Right lung (tissue), 10 donors: ENCODE measurements at places on chromosomes 3 and 15. TPM values are rescaled to one million over a fixed set of nuclear protein-coding genes. Genes with fewer than 3 reads are reported as not detected.

GRCh38 chr15:85837011-85837433 is 42.3 kb upstream of the KLHL25 start:
- no peak for DNase-seq

The GOLGA8K gene
- polyA plus RNA-seq = 3.5 TPM

GRCh38 chr3:170128259-170128976 is 53.1 kb downstream of the PHC3 start:
- DNase-seq = no peak

DNA sequence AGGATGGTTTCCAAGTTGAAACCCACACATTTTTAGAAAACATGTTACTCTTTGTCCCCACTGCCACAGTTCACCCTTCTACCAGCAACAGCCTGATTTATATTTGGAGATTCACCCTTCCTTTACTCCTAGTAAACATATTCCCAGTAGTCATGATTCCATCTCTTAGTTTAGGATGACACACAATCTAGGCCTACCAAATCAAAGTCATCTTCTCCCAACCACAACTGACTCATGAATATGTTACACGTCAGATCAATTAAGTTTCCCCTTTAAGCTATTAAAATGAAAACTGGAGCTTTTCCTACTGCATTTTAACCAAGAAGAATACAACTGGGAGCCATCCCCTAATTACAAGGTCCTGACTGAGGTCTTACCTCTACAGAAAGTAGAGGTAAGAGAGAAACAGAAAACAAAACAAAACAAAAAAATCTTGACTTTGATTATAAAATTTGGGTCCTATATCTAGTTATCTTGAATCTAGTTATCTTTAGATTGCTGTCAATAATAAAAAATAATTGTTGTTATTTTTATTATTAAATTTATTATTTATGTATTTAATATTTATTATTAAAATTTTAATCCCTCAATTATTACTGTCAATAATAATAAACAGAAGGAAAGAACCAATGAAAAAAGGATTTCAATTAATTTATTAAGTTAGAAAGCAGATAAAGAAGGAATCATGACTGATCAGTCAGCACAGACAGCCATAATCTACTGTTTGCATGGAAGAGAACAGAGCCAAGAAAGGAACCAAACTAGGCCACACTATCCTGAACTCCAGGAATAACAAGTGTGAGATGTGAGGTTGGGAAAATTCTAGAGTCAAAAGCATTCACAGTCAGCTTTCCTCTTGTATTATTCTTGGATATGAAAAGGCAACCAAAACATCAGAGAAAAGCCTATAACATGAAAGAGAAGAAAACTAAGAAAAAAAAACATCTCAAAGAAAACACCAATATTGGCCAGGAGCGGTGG is 12.5 kb downstream of the DPH6 start:
- no peak for DNase-seq

The CHRNA7 gene
- 23.1 TPM for polyA plus RNA-seq

GRCh38 chr3:127473244-127474024 is 117.1 kb downstream of the TPRA1 start:
- no peak for DNase-seq

GRCh38 chr3:107929088-107929487 is 161.7 kb downstream of the CD47 start:
- no peak for DNase-seq

DNA sequence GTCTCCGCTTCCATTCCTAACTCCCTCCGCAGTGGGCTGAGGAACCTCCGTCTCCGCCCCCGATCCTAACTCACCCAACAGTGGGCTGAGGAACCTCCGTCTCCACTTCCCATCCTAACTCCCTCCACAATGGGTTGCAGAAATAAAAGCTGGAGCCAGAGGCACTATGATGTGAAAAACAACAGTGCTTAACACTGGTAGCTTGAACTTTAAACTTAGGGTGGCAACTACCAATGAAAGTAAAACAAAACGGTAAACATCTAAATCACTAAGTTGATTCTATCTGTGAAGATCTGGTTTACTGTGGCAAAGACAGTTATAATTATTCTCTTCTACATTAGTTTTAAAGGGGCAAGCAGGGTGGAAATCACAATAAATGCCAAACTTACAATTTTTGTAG is 25.9 kb upstream of the GP5 start:
- DNase-seq = no peak

The FMN1 gene
- 6.8 TPM for polyA plus RNA-seq

DNA sequence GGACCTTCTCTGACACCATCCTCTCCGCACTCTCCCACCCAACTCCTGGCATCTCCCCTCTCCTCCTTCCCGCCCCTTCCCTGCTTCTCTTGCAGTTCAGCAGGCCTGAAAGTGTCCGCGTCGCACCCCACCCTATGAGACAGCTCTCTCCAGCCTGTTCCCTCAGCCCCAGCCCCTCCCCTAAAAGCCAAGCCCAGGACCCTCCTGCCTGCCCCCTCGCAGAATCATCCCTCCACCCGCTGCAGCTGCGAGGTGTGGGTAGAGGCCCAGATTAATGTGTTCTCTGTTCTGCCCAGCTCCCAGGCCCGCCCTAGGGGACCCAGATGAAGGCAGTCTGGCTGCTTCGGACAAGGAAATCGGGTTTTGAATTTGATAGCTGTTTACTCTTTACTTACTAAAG is 410 bp downstream of the PRR23E start:
- DNase-seq = no peak

The ZNF385D gene
- 32.7 TPM for polyA plus RNA-seq
